ENCODE measurements at places on chromosomes 12 and 14. TPM values are rescaled to one million over a fixed set of nuclear protein-coding genes. Genes with fewer than 3 reads are reported as not detected.
A peak's percentile ranks its signal among the peaks of the same experiment; 100 is the strongest.

GRCh38 chr12:119423285-119423684 lies 88.8 kb downstream of the CCDC60 start:
- DNase-seq, result peak; percentile 70

Gene SIX4
- total RNA-seq, result 24.7 TPM

DNA sequence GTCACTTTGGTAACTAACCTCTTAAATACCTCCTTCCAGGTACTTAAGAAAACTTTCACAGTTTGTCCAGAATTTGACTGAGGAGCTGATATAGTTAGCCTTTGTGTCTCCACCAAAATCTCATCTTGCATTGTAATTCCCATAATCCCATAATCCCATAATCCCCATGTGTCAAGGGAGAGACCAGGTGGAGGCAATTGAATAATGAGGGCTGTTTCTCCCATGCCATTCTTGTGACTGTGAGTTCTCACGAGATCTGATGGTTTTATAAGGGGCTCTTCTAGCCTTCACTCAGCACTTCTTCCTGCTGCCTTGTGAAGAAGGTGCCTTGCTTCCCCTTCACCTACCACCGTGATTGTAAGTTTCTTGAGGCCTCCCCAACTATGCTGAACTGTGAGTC lies 7.8 kb upstream of the NOVA1 start:
- no peak for DNase-seq

GRCh38 chr12:72269491-72269890 lies 2.7 kb upstream of the TRHDE start:
- DNase-seq, result no peak

GRCh38 chr14:92706386-92706785 lies 42.0 kb downstream of the LGMN start:
- no peak for DNase-seq

Measured in H7 (cell line).